ENCODE measurements at places on chromosomes 2 and 18.

- DNase-seq, result no peak
These were observed 94.9 kb downstream of the DSEL start for GRCh38 chr18:67421651-67422050.

- no peak for DNase-seq
These were observed 26.0 kb downstream of the EFHD1 start for GRCh38 chr2:232659359-232659758.

DNA sequence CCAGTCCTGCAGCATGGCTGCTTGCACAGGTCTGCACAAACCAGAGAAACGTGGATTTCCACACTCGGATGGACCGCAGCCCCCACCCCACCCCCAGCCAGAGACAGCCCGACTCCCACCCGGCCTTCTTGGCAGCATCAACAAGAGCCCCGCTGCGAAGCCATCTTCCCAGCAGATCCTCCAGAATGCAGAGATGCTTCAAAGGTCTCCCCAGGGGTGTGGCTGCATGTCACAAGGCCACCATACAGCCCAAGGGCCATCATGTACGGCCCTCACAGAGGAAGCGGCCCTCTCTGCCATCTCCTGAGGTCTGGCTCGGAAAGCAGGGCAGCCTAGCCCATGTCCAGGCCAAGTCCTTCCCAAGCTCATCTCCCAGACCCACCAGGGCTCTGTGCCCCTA, 11.5 kb downstream of the DNMT3A start:
- DNase-seq, result no peak

DNA sequence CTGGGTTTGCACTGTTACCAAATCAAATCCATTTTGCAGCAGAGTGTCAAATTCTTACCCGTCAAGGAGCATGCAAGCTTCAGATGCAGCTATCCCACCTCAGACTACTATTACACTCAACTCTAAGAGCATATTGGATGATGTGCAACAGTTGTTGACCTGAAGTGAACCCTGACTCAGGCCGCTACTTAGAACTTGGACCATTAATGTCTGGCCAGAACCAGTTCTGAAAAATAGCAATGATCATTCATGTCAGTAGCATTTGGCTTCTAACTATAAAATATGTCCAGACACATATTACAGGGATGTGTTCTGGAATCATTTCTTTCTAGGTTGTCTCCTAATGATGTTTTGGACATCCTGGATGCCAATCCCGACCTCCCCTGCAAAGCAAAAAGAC, 135.5 kb upstream of the PKDCC start:
- DNase-seq, result no peak

GRCh38 chr2:106561356-106561755, 74.2 kb downstream of the CD8B2 start:
- DNase-seq, result no peak

GRCh38 chr2:128390256-128390990, 71.8 kb upstream of the HS6ST1 start:
- no peak for DNase-seq

- DNase-seq, result no peak
These were observed 35.9 kb upstream of the SLC14A1 start for GRCh38 chr18:45688113-45688512.

DNA sequence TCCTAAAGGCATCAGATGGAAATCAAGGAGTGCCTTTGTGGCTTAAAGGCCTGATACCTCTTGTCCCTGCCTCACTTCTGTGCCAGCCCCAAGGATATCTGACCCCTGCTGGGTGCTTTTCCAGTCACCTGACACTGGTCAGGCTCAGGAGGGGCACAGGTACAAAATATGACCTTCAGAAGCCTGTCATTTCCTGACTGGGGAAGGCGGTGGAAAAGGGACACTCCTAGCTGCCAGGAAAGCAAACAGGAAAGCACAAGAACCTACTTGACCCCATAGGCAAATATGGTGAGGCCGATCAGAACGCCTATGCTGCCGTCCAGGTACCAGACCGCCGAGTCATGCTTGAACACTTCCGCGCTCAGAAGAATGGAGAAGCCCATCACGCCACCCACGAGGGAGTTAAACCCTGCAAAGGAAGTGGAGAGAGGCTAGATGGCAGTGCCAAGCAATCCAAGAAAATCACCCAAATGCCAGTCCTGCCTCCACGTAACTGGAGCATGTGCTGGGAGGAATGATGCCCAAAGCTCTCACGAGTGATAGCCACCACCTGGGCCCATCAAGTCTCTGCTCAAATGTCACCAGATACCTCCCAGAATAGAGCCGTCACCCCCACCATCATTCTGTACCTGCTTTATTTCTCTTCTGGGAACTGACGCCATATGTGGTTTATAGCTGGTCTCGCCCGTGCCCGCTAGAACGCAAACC, 204.0 kb downstream of the MGAT5 start:
- no peak for DNase-seq

DNA sequence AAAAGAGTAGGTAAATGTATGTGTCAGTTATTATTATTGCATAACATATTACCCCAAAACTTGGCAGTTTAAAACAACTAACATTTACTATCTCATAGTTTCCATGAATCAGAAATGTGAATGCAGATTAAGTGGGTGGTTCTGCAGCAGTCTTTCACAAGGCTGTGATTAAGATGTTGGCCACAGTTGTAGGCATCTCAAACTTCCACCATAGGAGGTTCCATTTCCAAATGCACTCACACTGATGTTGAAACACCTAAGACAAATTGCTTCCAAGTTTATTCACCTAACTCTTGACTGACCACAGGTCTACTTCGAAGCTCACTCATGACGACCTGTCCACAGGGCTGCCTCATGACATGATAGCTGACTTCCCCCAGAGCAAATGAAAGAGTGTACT, 360.8 kb downstream of the GRB14 start:
- no peak for DNase-seq

GRCh38 chr2:233940376-233941276, 23.5 kb downstream of the TRPM8 start:
- no peak for DNase-seq

DNA sequence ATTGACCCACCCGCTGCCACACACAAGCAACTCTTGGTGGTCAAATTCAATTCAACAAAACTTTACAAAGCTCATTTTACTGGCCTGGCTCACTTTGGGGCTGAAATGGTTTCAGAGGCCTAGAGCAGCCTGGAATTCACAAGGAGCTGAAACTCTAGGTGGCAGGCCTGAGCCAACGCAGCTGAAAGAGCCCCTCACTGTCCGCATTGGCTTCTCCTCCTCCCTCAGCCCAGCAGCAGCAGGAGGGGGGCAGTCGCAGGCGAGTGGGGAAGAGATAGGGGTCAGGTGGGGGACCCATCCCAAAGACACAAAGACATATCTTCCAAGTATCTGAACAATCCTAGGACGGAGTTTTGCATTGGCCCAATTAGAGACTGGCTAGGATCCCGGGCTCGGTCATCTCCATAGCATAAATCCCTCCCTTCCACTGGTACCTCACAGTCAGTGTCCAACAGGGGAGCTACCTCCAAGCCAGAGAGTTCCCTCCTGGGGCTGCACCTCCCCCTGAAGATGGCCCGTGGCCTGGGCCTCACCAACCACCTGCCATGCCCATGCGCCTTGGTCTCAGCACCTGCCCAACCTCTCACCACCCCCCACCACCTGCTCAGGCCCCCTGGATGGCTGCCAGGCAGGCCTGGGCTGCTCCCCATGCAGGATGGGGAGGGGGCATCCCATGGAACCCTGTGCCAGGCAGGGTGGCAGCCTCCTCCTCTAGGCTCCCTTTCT, 113.4 kb downstream of the ZBTB7C start:
- DNase-seq, result no peak

DNA sequence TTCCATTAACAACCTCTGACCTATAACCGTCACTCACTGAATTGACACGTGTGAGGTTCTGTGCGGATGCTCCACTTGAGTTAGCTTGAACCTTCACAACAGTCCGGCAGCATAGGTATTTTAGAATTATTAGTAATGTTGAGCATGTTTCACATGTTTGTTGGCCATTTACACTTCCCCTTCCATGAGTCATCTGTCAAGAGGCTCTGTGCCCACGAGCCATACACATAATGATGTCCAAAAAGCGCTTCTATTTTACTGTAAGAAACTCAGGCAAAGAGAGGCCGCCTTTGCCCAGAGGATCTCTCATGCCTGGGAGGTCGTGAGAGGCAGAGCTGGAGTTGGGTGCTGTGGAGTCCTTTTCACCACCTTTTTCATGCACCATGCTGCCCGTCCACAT, 28.9 kb upstream of the TMEM214 start:
- DNase-seq, result no peak

DNA sequence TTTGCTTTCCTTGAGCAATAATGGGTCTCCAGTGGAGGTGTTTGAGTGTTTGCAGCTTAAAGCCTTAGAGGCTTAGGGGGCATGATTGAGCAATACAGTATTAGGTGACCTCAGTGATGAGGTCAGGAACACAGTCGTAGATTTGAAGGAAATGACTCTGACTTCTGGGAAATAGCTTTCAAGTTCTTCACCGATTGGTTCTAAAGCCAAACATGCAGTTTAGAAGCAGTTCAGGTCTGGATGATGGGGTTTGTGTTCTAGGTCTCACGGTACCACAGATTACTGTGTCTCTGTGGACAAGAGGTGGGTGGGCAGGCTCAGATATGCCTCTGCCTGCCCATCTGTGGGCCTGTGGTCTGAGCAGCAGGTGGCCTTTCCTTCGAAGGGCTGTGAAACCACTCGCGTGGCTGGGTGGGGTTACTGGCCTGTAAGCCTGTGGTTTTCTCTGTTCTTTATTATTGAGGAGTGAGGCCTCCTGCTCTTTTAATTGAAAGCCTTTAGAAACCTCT, 7.8 kb downstream of the MTHFD2 start:
- DNase-seq, result no peak

DNA sequence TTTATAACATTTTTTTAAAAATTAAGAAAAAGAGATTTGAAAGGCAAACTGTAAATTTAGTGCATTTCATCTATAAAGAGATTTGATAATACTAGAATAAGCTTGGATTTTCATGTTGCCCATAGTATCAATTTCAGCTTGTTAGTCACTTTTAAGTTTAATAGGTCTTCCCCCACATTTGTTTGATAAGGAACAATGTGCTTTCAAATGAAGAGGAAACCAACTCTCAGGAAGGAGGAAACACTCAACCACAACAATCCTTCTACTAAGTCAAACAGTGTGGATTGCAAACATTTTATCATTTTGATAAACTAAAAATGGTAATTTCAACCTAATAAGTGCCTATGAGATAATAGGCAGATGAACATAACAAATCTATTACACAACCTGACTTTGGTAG, 397.1 kb upstream of the CDH20 start:
- no peak for DNase-seq
